Bronchial epithelial cell (primary cell): ENCODE measurements at places on chromosomes 11 and 22. TPM values are rescaled to one million over a fixed set of nuclear protein-coding genes. Genes with fewer than 3 reads are reported as not detected.

- DNase-seq, result no peak
These were observed 36.5 kb upstream of the TOLLIP start for GRCh38 chr11:1345737-1346513.

GRCh38 chr11:118883368-118884071 lies at the start of gene CXCR5:
Gene CXCR5, plus strand, starts transcription at chr11:118883892. Its CDS starts 50 bp downstream, at chr11:118883942.
- no peak for DNase-seq

DNA sequence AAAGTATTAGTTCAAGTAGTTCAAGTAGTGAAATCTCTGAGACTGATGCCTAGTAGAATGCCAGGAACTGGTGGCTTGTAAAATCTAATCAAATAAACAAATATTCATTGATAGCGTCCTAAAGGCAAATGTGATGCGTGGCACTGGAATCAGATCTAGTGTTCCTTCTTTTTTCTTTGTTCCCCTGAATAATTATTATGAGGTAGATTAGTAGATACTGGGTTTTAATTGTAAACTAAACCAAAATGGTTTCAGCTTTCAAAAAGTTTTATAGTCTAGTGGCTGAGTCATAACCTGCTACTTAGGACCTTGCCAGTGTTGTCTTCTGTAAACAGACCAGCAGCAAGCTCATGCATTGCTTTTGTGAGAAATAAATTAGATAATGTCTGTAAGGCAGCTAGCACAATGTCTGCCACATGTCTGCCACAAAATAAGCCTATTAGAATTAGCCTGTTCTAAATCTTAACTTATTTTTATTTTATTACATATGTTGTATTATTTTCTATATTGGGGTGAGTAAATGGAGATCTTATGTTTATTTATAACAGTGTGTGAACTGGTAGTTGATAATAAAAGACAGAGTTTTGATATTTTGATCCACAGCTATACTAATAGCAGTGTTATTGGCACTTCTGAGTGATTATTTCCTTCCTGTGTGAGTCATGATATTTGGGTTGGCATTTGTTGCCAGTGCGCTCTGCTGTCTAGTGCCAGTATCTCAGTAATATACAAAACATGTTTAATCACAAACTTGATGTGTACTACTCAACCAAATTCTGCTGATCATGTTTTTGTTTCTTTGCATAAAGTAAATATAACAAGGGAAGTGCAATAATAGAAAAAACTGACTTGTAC lies 135.7 kb downstream of the TMEM135 start:
- DNase-seq, result peak; percentile 76

- DNase-seq, result peak; percentile 88
These were observed 9.7 kb upstream of the CCKBR start for GRCh38 chr11:6249770-6250555.

DNA sequence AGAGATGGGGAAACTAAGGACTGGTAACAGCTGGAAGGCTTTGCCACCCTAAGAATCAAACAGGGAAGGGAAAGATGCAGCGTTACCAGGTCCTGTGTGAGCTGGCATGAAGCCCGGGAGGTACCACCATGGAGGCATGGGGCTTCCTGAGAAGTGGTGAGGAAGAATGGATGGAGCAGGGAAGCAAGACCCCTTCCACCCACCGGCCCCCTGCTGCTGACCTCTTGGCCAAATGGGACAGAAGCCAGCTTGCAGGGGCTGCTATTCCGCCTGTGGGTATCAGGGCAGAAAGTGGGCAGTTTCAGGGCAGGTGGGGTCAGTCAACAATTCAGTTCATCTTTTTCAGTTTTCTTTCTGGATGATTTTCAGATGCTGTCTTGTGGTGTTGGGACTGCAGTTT lies 1099.9 kb downstream of the TBC1D22A start:
- DNase-seq, result no peak

DNA sequence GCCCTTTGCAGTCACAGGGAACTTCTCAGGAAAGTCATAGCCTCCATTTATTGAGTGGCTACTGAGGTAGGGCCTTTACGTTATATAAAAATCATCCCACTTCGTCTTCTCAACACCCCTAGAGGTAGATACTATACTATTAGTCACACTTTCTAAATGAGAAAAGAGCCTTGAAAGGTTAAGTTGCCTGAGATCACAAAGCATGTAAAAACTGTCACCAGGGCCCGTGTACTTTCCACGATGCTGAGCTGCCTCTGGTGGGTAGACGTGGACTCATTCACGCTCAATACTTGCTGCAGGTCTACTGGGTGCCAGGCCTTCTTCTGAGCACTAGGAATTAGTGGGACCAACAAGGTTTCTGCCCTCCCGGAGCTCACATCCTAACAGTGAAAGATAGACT lies 16.3 kb downstream of the CHRDL2 start:
- no peak for DNase-seq

GRCh38 chr22:22733881-22734373 lies 89.5 kb downstream of the GGTLC2 start:
- DNase-seq, result no peak

- DNase-seq, result no peak
These were observed 50.6 kb upstream of the PAK1 start for GRCh38 chr11:77524539-77524938.

The C11orf97 gene
- total RNA-seq, result not detected in 2 replicates

The SYCE3 gene
- 0.51 and 0.79 TPM in 2 replicates for total RNA-seq

The SAA4 gene
- total RNA-seq, result not detected in 2 replicates

The GGT5 gene
- total RNA-seq, result not detected in 2 replicates

The KLHL35 gene
- total RNA-seq, result 0.79 and 1.0 TPM in 2 replicates
